ENCODE measurements at places on chromosomes 2 and 18. TPM values are rescaled to one million over a fixed set of nuclear protein-coding genes. Genes with fewer than 3 reads are reported as not detected.

- no peak for DNase-seq
Measured at GRCh38 chr2:239544143-239544917, 143.5 kb upstream of the HDAC4 start.

Gene POTEJ
- not detected for total RNA-seq

DNA sequence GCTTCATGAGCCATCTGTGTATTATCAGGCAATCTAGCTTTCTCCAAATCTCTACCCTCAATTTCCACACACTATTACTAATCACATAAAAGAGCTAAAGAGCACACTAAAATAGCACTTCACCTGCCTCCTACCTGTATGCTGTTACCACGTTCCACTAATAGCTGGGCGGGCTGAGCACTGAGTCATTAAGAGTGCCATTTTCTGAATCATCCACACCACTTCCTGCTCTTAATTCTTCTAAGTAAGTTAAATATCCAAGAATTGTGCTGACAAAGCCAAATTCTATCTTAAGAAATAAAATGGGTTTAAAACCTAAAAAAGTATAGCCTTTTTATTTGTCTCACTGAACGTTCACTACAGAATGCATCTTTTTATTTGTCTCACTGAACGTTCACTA is 35.7 kb downstream of the NOL10 start:
- DNase-seq: no peak

DNA sequence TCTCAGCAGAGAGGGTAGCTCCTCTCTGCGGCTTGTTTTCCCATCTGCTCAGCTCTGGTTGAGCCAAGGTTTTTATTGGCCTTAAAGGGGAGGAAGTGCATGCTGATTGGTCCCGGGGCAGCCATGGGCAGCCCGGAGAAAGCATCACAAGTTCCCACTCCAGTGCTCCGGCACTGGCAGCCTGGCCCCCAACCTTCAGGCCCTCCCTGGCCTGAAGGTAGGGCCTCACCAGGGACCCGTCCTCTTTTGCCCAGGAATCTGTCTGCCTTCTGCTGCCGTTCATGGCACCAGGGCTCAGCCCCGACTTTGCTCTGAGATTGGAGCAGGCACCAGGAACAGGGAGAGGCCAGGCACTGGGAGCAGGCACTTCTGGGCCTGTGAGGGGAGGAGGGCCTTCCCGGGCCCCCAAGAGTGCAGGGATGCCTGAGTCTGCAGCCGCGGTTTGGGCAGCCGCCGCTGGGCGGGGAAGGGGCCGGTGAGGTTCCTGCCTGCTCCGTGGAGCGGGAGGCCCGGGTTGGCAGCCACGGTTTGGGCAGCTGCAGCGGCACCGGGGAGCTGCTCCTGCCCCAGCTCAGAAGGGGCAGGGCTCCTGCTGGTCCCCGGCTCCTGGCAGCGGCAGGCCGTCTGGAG is 17.5 kb upstream of the ILKAP start:
- no peak for DNase-seq

GRCh38 chr2:152175012-152175367 is 573 bp downstream of the STAM2 start:
- DNase-seq: no peak

GRCh38 chr2:30798536-30798991 is 8.7 kb downstream of the CAPN13 start:
- no peak for DNase-seq

Measured in heart left ventricle (tissue), 16 donors.